ENCODE measurements at places on chromosomes 1 and 21.

GRCh38 chr1:67973051-67973450 lies 77.4 kb downstream of the DIRAS3 start:
- no peak for DNase-seq

- DNase-seq, result no peak
These were observed 89.3 kb downstream of the EPHB2 start for GRCh38 chr1:22799971-22800370.

- no peak for DNase-seq
These were observed 535 bp upstream of the DISC1 start for GRCh38 chr1:231625975-231626534.

GRCh38 chr1:63643517-63643916 lies 50.3 kb downstream of the PGM1 start:
- no peak for DNase-seq

GRCh38 chr1:229433364-229434004 lies 410 bp downstream of the ACTA1 start:
- no peak for DNase-seq

GRCh38 chr1:32533792-32534327 lies 5.4 kb upstream of the ZBTB8A start:
- no peak for DNase-seq

GRCh38 chr1:3986686-3987218 lies 86.7 kb upstream of the C1orf174 start:
- no peak for DNase-seq

GRCh38 chr1:43042773-43043457 lies 84.2 kb upstream of the SLC2A1 start:
- DNase-seq, result no peak

DNA sequence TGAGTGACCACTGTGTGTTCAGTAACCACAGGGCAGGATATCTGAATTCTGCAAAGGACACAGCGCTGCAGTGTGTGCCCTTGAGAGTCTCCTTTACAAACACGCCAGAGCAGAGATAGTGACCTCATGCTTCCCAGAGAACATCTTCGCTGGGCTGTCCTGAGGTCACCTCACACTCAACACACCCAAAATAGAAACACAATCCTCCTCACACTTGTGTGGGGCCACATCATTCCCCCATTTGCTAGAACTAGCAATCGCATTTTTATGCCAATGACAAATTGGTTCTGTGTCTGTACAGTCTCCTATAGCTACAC lies 140.1 kb upstream of the NRIP1 start:
- DNase-seq, result no peak

GRCh38 chr1:193408782-193409293 lies 222.4 kb upstream of the B3GALT2 start:
- DNase-seq, result no peak

Measured in iPS-NIHi11 (cell line).